Central memory CD4-positive, alpha-beta T cell (primary cell): ENCODE measurements at places on chromosomes 7 and 10.

GRCh38 chr7:48398191-48398590 is 226.9 kb downstream of the ABCA13 start:
- DNase-seq = no peak

DNA sequence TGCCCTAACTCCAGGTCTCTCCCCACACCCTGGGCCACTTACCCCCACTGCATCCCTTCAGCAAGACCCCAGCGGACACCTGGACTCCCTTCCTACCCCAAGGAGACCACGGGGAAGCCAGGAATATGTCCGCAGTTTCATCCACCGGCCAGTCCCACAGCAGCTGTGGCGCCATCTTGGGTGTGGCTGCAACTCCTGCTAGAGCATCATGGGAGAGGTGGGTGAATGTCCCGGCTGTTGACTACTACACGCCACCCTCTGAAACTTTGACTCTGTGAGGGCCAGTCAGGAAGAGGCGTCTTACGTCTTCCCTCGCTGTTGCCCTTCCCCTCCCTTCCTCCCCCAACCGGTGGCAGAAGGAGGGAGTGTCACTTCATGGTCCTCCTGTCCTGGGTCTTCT is 238.3 kb upstream of the RNF32 start:
- no peak for DNase-seq

- DNase-seq = no peak
Measured at GRCh38 chr7:25624833-25625232, 396.5 kb upstream of the NPVF start.

GRCh38 chr10:73858013-73858708 is 16.2 kb downstream of the CAMK2G start:
- no peak for DNase-seq
